ENCODE measurements at places on chromosomes 16 and 17.

DNA sequence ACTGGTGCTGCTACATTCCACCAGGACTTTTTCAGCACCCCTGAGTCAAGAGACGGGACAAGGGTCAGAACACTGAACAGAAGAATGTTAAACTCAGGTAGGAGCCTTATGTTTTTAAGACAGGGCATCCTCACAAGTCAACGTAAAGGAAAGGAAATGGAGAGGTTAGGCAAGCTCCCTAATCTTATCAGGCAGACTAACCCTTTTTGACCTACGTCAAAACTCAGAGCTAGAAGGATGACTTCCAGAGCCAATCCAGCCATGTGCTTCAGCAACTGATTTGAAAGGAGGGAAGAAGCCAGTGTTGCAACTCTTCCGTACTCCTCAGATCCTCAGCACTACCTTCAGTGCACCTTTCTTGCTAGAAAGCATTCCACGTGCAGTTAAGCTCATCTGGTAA lies 46.8 kb downstream of the REXO5 start:
- H3K27me3 ChIP-seq = no peaks in the 10 kb centered on the region
- no peak for DNase-seq
- no peak overlapping the region for H3K27ac ChIP-seq
- H3K4me1 ChIP-seq = peaks cover 48% of the 10 kb centered on the region
- no peaks in the 10 kb centered on the region for H3K36me3 ChIP-seq
- no peak overlapping the region for H3K4me3 ChIP-seq

DNA sequence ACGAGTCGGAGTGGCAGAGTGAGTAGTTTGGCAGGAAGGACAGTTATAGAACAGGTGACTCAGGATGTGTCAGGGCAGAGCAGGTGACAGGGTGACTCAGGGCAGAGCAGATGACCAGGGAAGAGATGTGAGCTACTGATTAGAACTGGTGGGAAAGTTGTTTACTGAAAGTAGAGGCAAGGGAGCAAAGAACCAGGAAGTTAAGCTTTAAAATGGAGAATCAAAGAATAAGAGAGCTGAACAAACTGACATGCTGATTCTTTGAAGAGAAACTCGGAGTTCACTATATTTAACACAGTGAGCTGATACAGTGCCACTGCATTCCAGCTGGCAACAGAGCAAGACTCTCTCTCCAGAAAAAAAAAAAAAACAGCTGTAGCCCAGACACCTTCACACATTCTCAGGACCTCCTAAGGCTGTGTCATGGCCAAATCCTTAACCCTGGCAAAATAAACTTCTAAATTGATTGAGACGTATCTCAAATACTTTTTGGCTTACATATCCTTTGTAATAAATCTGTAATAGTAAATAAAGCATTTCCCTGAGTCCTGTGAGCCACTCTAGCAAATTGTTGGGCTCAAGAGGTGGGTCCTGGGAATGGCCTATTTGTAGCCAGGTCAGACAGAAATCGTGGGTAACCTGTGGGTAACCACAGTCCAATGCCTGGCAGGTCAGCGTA lies 12.3 kb upstream of the UBE2I start:
- no peak overlapping the region for H3K4me3 ChIP-seq
- H3K27ac ChIP-seq = no peak overlapping the region
- no peak for DNase-seq
- no peaks in the 10 kb centered on the region for H3K36me3 ChIP-seq
- no peaks in the 10 kb centered on the region for H3K4me1 ChIP-seq

GRCh38 chr17:80822021-80822699 lies 169.5 kb upstream of the CHMP6 start:
- H3K4me1 ChIP-seq = no peaks in the 10 kb centered on the region
- no peaks in the 10 kb centered on the region for H3K36me3 ChIP-seq
- H3K4me3 ChIP-seq = no peak overlapping the region
- DNase-seq = no peak

GRCh38 chr16:84737192-84738011 lies 37.6 kb downstream of the USP10 start:
- H3K27ac ChIP-seq = no peak overlapping the region
- H3K36me3 ChIP-seq = no peaks in the 10 kb centered on the region
- H3K4me3 ChIP-seq = no peak overlapping the region
- no peaks in the 10 kb centered on the region for H3K27me3 ChIP-seq

DNA sequence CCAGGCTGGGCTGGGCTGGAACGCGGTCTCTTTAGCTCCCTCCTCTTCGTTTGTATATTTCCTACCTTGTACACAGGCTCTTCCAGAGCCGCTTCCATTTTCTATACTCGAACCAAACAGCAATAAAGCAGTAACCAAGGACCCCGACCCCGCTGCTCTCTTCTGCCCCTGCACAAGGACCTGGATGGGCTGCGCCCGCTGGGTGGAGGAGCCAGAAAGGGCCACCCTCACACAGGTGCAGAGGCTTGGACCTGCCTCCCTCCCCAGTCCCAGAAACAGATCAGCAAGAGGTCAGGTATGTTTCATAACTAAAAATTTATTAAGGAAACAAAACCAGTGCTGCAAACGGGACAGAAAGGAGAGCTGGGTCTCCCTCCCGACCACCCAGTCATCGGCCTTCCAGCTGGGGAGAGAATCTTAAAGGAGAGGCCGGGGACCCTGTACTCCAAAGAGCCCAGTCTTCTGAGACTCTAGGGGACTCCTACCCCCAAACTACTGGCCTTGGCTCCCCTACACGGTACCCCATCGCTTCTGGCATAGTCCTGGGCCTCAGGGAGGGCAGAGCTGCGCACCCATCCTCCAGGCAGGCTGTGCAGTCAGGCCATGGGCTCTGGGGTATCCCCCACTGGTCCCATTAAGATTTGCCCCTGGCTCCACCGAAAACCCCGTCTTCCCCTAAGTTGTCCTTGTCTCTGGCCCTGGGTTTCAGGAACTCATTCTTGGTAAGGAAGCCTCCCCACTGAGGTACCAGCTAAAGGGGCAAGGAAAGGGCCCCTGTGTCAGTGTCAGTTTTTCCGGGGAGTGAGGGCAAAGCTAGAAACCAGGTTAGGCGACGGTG lies 4.9 kb downstream of the HIC1 start:
- no peaks in the 10 kb centered on the region for H3K36me3 ChIP-seq
- peak overlapping the region; percentile 58 for H3K4me3 ChIP-seq
- H3K4me1 ChIP-seq = peaks cover 47% of the 10 kb centered on the region
- no peaks in the 10 kb centered on the region for H3K27me3 ChIP-seq

DNA sequence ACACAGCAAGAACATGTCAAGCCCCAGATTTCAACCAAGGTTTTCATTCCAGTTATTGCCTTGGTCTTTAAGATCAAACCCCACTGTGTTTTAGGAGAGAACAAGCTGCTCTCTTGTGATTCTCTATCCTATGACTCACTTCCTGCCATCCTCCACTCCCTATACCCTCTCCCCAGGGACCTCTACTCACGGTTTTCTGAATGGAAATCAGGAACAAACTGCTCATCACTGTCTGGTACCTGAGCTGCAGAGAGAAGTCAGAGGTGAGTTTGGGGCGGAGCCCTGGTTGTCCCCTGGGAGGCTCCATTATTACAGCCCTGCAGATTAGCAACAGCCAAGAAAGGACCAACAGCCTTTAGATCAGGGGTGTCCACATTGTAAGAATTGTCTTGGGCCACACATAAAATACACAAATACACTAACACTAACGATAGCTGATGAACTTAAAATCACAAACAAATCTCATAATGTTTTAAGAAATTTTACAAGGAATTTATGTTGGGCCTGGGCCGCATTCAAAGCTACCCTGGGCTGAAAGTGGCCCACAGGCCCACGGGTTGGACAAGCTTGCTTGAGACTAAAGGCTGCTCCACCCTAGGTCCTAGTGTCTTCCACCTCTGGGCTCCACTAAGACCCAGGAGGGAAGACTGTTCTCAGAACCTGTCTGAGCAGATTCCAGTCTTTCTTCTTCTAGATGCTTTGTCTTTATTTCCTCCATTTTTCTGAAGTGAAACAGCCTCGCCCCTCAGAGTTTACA lies 9.7 kb downstream of the ETV4 start:
- no peak overlapping the region for H3K4me3 ChIP-seq
- DNase-seq = no peak
- peaks cover 2% of the 10 kb centered on the region for H3K4me1 ChIP-seq
- no peaks in the 10 kb centered on the region for H3K27me3 ChIP-seq

- DNase-seq = no peak
- H3K27me3 ChIP-seq = no peaks in the 10 kb centered on the region
- no peak overlapping the region for H3K4me3 ChIP-seq
Observed at GRCh38 chr17:73612031-73612472, 32.2 kb downstream of the SDK2 start.

- H3K4me3 ChIP-seq = no peak overlapping the region
- no peaks in the 10 kb centered on the region for H3K27me3 ChIP-seq
- no peak overlapping the region for H3K27ac ChIP-seq
- no peaks in the 10 kb centered on the region for H3K36me3 ChIP-seq
Observed at GRCh38 chr16:14263011-14263410, 191.9 kb downstream of the MRTFB start.

DNA sequence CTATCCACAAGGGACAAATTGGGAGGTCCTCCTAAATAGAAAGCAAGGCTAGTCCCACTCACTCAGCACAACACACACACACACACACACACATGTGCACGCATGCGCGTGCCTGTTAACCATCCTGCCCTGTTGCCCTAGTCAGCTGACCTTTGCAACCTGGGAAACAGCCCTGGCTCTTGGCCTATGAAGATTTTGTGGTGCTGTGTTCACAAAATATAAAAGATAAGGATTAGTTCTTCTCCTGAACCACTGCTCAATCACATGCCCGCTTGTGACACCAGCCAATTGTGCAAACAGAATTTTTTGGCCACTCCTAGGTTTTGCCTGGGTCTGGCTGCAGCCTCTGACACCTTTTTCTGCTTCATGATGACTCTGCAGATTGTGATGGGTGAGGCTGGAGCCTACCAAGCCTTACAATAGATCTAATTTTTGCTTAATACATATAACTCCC lies 3.3 kb upstream of the CES1 start:
- no peaks in the 10 kb centered on the region for H3K36me3 ChIP-seq
- H3K4me3 ChIP-seq = no peak overlapping the region
- H3K27me3 ChIP-seq = no peaks in the 10 kb centered on the region

DNA sequence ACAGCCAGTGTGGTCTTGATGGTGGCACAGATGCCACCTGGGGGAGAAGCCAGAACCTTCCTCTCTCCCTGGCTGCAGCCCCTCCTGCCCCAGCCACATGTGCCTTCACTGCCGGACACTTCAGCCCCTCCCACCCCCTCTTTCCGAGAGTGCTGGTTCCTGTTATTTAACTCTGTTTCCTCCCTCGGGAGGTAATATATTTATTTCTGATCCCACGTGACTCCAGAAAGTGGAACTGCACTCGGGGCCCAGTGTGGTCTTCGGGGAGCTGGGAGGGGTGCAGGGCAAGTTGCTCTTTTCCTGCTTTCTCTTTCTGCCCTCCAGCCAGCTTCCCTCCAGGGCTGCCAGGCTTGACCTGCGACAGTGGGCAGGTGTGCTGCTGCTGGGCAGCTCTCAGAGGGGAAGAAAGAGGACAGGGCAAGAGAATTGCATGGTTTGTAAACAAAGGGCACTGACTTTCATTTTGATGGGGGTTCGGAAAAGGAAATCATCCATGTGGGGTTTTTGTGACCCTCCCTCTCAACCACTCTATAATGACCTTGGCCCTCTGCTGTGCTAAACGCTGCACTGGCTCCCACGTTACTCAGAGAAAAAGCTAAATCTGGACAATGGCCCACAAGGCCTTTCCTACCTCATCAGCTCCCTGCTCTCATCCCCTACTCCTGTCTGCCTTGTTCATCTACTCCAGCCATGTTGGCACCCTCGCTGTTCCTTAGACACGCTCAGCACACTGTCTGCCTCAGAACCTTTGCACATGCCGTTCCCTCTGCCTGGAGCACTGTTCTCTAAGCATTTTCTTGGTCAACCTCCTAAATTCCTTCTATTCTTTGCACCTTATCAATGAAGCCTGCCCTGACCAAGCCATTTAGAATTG lies 8.2 kb upstream of the CIITA start:
- no peak overlapping the region for H3K4me3 ChIP-seq
- no peaks in the 10 kb centered on the region for H3K4me1 ChIP-seq
- peak; percentile 26 for DNase-seq
- no peak overlapping the region for H3K27ac ChIP-seq
- H3K27me3 ChIP-seq = no peaks in the 10 kb centered on the region
- no peaks in the 10 kb centered on the region for H3K36me3 ChIP-seq

All from testis (tissue), 5 donors.